Left ventricle myocardium inferior (tissue), 1 donor: ENCODE measurements at places on chromosomes 16 and 17.
A peak's percentile ranks its signal among the peaks of the same experiment; 100 is the strongest.

DNA sequence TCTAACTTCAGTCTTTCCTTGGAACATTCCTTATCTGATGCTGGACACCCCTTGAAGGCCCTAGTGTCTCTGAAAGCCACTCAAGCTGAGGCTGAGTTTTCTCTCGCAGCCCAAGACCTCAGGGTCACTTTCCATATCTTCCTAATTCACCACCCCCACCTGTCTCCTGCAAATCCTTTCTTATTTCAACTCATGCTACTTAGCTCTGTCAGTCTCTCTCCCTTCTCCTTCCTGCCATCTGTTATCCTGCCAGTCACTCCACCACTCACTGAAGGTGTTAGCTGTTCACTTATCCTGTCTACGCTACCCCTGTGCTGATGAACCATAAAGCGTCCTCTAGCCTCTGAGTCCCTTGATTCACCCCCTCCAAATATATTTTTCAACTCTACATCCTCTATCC, 143.9 kb upstream of the SHISA6 start:
- DNase-seq: no peak

- no peak for DNase-seq
Measured at GRCh38 chr17:14199601-14200000, 37.1 kb downstream of the CDRT15 start.

- peak; percentile 74 for DNase-seq
Measured at GRCh38 chr17:77744066-77744988, 214.2 kb upstream of the TNRC6C start.

GRCh38 chr16:14502932-14503741, 126.9 kb downstream of the PARN start:
- DNase-seq: no peak

DNA sequence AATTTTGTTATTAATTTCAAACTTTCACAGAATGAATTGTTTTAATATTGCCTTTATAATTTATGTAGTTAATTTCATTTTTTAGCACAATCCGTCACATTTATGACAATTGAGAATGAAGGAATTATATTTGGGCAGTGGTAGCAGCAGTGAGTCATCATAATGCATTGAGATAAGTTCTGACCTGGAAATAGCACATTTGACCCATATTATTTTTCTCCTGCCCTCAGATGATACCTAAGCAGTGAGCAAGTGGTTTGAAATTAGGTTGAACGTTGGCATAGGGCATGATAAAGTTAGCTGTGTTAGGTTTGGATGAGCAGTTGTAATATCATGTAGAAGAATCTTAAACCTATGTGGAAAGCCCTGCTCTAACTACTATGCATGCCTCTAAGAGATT, 1431.3 kb upstream of the CDH8 start:
- no peak for DNase-seq

DNA sequence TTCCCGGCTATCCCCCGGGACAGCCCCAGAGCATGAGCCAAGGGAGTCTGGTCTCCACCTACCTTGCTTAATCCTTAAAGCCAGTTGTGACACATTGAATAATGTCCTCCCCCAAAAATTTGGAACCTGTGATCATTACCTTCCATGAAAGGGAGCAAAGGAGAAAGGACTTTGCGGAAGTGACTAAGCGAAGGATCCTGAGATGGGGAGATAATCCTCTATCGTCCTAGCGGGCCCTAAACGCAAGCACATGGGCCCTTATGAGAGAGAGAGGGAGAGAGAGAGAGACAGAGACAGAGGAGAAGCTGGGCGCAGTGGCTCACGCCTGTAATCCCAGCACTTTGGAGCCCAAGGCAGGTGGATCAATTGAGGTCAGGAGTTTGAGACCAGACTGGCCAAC, 9.5 kb downstream of the SPPL2C start:
- no peak for DNase-seq

GRCh38 chr17:82110298-82110697, 12.3 kb upstream of the FASN start:
- DNase-seq: no peak

DNA sequence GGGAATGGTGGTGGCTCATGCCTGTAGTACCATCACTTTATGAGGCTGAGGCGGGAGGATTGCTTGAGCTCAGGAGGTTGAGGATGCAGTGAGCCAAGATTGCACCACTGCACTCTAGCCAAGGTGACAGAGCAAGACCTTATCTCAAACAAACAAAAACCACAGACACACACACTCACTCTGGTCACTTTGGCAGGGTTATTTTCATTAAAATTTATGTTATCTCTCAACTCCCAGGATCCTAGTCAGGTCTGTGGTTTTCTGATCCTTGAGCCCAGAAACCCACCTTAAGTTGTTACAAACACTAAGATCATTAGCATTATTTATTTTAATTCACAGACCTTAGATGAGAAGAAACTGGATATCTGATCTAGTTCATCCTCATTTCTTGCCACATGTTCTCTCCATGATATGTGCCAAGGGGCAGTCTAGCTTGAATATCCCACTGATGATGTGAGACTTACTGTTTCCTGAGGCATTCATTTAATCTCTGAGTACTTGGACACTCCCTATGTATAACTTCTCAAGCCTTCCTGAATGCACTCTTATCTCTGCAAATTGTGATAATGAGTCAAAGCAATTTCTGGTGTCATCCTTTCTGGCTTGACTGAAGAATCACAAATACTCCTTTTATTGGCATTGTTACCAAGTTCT, 9.6 kb downstream of the ABHD15 start:
- no peak for DNase-seq

- no peak for DNase-seq
Measured at GRCh38 chr16:15915555-15916081, 27.2 kb upstream of the CEP20 start.

GRCh38 chr17:44069974-44070454, 521 bp upstream of the G6PC3 start:
- no peak for DNase-seq

DNA sequence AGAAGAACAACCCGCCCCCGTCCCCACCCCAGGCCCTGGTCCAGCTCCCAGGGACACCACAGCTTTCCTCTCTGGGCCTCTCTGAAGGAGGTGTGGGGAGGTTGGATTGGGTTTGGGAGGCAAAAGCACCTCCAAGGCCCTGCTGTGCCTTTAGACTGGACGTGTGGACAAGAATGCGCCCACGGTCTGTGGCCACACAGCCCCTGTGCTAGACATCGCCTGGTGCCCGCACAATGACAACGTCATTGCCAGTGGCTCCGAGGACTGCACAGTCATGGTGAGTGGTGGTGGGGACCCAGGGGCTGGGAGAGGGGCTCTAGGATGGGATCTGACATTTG, 3.0 kb downstream of the CORO1A start:
- DNase-seq: no peak

DNA sequence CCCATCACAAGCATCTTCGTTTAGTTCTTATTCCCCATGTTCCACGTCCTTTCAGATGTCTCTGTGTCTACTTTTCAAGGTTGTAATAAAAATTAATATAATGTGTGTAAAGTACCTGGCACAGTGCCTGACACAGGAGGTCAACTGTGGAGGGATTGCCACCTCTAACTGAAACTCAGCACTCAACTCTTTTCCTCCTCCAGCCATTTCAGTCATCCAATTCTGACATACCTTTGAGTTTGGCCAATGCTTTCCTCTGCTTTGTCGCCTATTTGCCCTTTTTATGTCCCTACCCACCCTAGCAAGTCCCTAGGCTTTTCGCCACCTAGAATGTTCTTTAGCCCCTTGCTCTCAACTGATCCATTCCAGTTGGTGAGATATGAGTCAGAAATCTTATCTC, 1.6 kb downstream of the UBE2Z start:
- no peak for DNase-seq

- peak; percentile 19 for DNase-seq
Measured at GRCh38 chr16:19168371-19169081, 486 bp downstream of the SYT17 start.

DNA sequence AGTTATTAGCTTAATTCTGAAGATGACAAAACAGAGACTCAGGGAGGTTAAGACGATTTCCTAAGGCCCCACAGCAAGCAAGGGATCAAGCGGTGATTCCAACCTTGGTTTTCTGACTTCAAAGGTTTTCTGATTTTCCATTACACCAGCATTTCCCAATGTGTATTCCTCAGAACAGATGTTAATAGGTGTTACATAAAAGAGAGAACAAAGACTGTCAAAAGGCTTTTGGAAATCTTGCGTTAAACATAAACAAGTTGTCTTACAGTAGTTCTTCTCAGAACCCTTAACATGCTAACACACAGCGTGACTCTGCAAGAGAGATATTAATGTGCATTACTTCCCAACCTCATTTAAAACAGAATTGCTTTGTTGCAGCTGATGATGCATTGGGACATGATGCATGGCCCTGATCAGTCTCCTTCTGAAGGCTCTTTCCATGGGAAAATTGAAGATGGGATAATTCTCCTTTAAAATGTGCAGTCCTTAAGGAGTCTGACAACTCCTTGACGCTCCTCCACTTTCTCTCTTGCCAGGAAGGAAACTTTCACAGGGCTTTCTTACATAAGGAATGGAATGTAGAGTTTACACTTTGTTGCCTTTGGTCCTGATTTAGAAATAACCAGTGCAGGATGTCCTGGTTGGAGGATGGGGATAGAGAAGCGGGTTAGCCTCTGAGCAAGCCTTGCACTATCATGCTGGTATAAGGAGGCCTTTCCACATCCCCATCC, 21.5 kb upstream of the MMD start:
- no peak for DNase-seq

- no peak for DNase-seq
Measured at GRCh38 chr17:45579529-45580495, 89.3 kb upstream of the PLEKHM1 start.

GRCh38 chr17:40323391-40324381, 14.7 kb downstream of the RARA start:
- DNase-seq: peak; percentile 73

DNA sequence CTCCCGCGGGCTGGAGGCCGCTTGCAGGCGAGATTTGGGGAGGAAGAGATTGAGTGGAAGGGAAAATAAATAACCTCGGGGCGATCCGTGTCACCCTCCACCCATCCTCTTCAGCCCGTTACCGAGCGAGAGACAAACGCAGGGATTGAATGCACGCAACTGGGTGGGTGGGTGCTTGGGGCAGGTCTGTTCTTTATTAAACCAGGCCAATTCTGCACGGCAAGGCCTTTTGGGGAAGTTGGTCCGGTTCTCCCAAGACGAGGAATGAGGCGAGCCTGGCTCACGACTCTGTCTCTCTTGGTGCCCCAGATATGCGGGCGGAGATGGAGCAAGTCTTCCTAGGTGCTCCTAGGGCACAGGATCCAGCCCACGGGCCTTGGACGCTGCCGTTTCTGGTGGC, 396 bp upstream of the HOXB7 start:
- DNase-seq: no peak

DNA sequence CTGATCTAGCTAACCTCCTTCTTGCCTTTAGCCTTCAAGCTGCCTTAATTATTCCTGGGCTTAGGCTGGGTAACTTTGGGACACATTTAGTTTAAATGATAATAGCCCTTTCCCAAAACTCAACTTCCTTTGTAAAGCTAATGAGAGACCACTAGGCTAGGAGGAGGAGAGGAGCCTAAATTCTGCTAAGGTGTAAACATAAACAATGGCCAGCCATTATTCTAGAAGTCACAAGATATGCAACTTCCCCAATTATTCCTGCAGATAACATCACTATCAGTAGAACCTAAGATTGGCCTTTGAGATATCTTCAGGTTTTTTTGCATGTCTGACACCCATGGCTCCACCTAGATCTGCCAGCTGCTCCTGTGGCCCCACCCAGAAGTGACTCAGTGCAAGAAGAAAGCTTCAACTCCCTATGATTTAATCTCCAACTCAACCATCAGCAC, 131.2 kb upstream of the FAM20A start:
- DNase-seq: no peak

- no peak for DNase-seq
Measured at GRCh38 chr16:29789775-29790182, 772 bp upstream of the KIF22 start.

DNA sequence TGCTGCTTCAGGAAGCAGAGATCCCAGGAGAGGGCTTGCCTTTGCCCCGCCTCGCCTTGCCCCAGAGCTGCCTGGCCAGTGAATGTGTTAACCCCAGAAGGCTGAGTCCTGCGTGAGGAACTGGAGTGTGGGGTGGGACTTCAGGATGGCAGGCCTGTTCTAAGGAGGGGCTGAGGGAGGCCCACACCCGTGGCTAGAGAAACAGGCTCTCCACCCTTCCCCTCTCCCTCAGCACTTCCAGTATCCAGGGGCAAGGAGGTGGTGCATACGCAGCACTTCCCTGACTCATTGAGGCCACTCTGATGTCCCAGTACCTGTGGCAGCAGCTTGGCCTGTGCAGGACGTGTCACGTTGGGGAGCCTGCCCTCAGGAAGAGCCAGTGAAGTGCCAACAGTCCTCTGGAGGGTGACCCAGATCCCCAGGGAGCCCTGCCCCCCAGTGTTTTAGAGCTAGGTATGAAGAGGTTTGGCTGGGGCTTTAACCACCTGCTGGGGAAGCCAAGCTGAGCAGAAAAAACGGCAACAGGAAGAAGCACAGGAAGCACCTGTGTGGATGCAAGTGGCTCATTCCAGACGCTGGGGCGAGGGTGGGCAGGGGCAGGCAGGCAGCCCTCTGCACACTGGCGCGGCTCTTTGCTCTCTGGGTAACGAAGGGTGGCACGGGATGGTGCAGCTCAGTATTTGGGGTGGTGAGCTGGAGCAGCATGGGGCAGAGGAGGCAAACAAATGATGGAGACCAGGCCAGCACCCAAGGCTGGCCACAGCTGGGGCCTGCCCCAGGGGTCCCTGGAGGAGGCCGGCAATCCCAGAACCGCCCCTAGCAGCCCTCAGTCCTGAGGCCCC, 14.7 kb upstream of the CTCF start:
- peak; percentile 18 for DNase-seq

- DNase-seq: no peak
Measured at GRCh38 chr16:12120982-12121652, 144.6 kb downstream of the SNX29 start.

DNA sequence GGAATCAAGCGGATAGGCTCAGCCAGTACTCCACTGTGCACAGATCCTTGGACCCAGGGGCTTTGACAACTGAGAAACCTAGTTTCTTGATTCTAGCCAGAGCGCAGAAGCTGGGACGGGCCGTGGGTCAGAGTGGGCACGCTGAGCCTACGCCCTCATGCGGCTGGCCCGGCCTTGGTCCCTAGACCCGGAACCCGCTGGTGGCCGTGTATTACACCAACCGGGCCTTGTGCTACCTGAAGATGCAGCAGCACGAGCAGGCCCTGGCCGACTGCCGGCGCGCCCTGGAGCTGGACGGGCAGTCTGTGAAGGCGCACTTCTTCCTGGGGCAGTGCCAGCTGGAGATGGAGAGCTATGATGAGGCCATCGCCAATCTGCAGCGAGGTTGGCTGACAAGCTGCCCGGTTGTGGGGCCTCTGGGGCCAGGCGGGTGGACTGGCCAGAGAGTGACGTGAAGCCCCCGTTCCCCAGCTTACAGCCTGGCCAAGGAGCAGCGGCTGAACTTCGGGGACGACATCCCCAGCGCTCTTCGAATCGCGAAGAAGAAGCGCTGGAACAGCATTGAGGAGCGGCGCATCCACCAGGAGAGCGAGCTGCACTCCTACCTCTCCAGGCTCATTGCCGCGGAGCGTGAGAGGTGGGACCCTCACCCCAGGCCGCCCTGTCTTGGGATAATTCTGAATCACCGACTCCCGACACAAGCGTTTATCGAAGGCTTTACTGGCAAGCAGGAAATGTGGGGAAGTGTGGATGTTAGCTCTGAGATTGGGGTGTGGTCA, 946 bp downstream of the STUB1 start:
- DNase-seq: no peak

- DNase-seq: no peak
Measured at GRCh38 chr16:83619381-83620150, 188.2 kb upstream of the HSBP1 start.

GRCh38 chr17:79415365-79415764, 195.5 kb downstream of the RBFOX3 start:
- DNase-seq: no peak

- no peak for DNase-seq
Measured at GRCh38 chr17:74554909-74555308, 9.0 kb upstream of the CD300C start.
